ENCODE measurements at places on chromosomes 2 and 18.

DNA sequence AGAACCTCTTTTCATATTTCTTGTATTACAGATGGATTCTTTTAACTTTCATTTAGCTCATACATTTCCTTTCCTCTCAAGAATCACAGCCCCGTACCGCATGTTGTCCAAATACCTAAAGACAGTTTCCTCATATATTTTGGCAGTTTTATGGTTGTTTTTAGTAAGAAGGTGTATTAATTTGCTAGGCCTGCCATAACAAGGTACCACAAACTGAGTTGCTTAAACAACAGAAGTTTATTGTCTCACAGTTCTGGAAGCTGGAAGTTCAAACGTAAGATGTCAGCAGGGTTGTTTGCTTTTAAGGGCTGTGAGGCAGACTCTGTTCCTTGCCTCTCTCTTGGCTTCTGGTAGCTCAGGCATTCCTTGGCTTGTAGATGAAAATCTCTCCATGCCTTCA is 343.2 kb upstream of the TNP1 start:
- DNase-seq = no peak

- no peak for DNase-seq
These were observed 264.1 kb upstream of the MEIS1 start for GRCh38 chr2:66170744-66171330.

DNA sequence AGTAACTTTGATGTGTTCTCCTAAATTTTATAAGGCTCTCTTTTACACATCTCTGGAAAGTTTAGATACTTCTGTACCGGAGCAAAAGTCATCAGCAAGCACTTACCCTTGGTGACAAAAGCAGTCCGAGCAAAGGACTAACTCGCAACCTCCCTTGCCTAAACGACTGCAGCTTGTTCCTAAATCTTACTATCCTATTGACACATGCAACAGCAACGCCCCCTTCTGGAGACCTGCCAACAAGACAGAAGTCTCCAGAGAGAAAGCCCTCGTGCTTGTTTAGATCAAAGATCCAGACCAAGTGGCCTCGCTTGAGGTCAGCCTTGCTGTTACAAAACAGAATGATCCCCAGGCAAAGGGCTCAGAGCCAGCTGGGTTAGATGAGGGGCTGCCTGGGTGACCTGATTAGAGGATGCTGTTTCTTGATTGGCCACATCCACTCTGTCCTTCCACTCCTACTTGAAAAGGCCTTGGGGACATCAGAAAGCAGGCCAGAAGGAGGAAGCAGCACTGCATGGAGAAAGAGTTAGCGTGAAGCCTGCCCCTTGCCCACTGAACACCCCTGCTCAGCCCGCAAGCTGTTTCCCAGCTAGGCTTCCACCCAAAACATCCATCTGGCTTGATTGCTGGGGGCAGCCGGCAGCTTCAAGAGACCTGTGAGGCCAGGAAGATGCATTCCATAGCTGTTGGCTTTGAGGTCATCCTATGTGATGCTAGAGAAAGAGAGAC is 94.3 kb downstream of the HNRNPLL start:
- DNase-seq = peak; percentile 84

DNA sequence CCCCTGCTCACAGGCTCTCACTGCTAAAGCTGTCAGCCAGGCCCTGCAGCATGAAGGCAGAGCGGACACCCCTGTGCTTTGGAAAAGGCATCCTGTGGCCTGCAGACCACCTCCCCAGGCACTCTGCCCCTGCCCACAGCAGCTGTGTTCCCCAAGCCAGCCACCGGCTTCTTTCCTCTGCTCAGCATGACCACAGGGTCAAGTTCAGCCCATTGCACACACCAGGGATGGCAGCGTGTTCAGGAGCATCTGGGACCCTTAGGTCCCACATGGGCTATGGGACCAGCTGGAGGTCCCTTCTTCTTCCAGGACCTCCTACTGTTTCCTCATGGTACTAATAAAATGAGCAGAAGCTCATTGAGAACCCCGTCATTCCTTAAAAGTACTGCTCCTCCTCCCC is 118.4 kb upstream of the ACAA2 start:
- DNase-seq = no peak
